ENCODE measurements at places on chromosomes 1 and 21.

GRCh38 chr1:183094351-183094750 lies 71.1 kb downstream of the LAMC1 start:
- DNase-seq, result no peak
- no peak overlapping the region for H3K27ac ChIP-seq
- H3K4me1 ChIP-seq, result no peaks in the 10 kb centered on the region
- H3K27me3 ChIP-seq, result peaks cover 11% of the 10 kb centered on the region
- H3K36me3 ChIP-seq, result no peaks in the 10 kb centered on the region
- no peak overlapping the region for H3K4me3 ChIP-seq

DNA sequence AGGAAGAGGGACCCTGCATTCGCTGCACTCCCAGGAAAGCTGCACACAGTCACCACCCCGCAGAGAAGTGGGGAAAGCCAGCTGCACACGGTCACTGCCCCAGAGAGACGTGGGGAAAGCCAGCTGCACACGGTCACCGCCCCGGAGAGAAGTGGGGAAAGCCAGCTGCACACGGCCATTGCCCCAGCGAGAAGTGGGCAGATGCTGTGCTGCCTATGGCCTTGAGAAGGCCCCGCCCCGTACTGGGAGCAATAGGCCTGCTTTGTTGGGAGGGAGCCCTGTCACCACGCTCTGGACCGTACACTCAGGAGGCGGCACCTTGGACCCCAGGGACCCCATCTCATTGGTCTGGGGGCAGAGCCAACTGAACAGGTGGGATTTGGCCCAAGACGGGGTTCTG lies 4.3 kb upstream of the GPR153 start:
- H3K36me3 ChIP-seq, result peaks cover 4% of the 10 kb centered on the region
- H3K4me1 ChIP-seq, result peaks cover 2% of the 10 kb centered on the region
- DNase-seq, result no peak

- H3K36me3 ChIP-seq, result no peaks in the 10 kb centered on the region
- no peaks in the 10 kb centered on the region for H3K27me3 ChIP-seq
Measured at GRCh38 chr1:81412954-81413353, 387.8 kb upstream of the ADGRL2 start.

GRCh38 chr1:24389231-24389678 lies 24.3 kb downstream of the STPG1 start:
- DNase-seq, result no peak
- H3K4me3 ChIP-seq, result no peak overlapping the region
- H3K4me1 ChIP-seq, result peaks cover 62% of the 10 kb centered on the region
- H3K27ac ChIP-seq, result no peak overlapping the region
- H3K27me3 ChIP-seq, result no peaks in the 10 kb centered on the region

- no peak for DNase-seq
- peaks cover 19% of the 10 kb centered on the region for H3K27me3 ChIP-seq
- no peak overlapping the region for H3K4me3 ChIP-seq
- no peaks in the 10 kb centered on the region for H3K36me3 ChIP-seq
Measured at GRCh38 chr1:162235241-162235800, 141.3 kb downstream of the SPATA46 start.

DNA sequence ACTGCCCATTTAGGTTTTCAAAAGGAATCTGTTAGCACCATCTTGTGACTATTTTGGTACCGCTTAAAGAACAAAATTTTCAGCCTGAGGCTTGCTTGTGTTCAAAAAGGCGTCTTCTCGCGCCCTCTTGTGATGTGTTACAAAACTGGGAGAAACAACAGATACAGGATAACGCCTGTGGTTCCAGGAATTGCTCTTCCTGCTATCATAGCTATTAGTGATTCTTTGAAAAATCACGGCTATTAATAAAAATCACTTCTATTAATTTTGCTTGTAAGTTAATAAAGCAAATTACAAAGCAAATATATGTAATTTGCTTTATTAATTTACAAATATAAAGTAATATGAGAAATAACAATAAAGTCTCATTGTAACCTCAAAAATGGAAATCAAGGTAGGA lies 82.2 kb upstream of the ABCD3 start:
- H3K4me1 ChIP-seq, result peaks cover 13% of the 10 kb centered on the region
- no peak overlapping the region for H3K4me3 ChIP-seq
- H3K36me3 ChIP-seq, result no peaks in the 10 kb centered on the region
- DNase-seq, result no peak
- H3K27me3 ChIP-seq, result peaks cover 8% of the 10 kb centered on the region

GRCh38 chr1:29167904-29168303 lies 13.8 kb downstream of the SRSF4 start:
- H3K27me3 ChIP-seq, result no peaks in the 10 kb centered on the region
- H3K27ac ChIP-seq, result no peak overlapping the region
- no peak for DNase-seq
- H3K4me1 ChIP-seq, result peaks cover 84% of the 10 kb centered on the region
- no peak overlapping the region for H3K4me3 ChIP-seq
- H3K36me3 ChIP-seq, result peaks cover 98% of the 10 kb centered on the region

GRCh38 chr1:154391086-154391770 lies 13.9 kb upstream of the IL6R start:
- peak; percentile 19 for DNase-seq
- H3K36me3 ChIP-seq, result no peaks in the 10 kb centered on the region
- H3K27ac ChIP-seq, result no peak overlapping the region
- peaks cover 24% of the 10 kb centered on the region for H3K4me1 ChIP-seq

- no peak for DNase-seq
- H3K27ac ChIP-seq, result no peak overlapping the region
- H3K4me1 ChIP-seq, result no peaks in the 10 kb centered on the region
Measured at GRCh38 chr1:216387782-216388181, 35.5 kb downstream of the USH2A start.

GRCh38 chr1:37128091-37128490 lies 93.8 kb upstream of the GRIK3 start:
- no peak overlapping the region for H3K27ac ChIP-seq
- H3K4me3 ChIP-seq, result no peak overlapping the region
- no peaks in the 10 kb centered on the region for H3K4me1 ChIP-seq

DNA sequence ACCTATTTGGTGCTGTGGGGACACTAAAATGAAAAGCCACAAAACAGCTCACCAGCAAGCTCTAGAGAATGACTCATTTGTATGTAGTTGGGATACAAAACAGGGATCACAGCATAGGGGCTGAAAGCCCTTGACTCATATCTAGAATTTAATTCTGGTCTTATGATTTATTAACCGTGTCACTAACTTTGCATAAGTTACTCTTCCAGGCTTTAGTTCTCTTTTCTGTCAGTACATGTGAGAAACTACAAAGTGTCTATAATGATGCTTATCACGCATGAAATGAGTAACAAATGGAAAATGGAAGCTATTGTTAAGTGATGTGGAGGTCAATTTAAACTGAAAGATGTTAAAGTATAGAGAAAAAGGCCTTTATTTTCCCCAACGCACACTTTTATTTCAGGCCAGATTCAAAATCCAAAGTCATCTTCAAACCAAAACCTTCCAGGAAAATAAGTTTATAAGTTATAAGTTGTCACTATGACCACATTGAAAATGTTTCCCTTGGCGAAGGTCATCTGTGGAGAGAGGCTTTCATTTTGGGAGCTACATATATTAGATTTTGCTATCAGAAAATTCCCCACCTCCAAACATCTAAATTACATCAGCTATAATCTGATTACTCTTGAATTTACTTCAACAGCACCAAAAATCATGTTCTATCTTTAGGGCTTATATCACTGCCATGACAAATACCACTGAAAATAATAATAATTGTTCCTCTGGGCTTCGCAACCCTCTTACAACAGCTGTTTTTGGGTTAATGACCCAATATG lies 430.5 kb downstream of the MRPL39 start:
- no peak for DNase-seq
- no peak overlapping the region for H3K27ac ChIP-seq

GRCh38 chr1:172790245-172790644 lies 131.3 kb downstream of the FASLG start:
- no peak for DNase-seq
- no peak overlapping the region for H3K4me3 ChIP-seq
- H3K4me1 ChIP-seq, result no peaks in the 10 kb centered on the region
- H3K27ac ChIP-seq, result no peak overlapping the region

Data from activated T-cell treated with anti-CD3 and anti-CD28 coated beads, Interleukin-2, amount 50 U/mL, for 24 hours (primary cell).